Neural crest cell (in vitro differentiated cells): ENCODE measurements at places on chromosomes 5 and 9. TPM values are rescaled to one million over a fixed set of nuclear protein-coding genes. Genes with fewer than 3 reads are reported as not detected.

DNA sequence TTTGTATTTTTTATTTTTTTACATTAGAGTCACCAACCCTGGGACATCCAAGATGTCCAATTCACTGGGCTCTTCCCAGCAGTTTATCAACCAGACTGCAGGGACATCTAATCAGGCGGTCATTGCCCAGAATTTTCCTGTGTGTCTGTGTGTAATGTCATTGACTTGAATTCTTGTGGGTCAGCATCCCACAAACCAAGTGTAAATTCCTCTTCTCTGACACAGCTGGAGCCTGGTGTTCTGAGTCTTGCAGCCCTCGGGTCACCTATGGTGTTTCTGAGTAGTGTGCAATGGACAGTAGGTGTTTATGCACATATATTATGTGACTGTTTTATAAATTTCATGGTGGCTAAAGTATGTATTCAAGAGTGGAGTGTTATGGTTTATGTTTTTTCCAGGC is 815.7 kb downstream of the SEMA5A start:
- DNase-seq = no peak
- peaks cover 2% of the 10 kb centered on the region for H3K36me3 ChIP-seq
- no peak overlapping the region for H3K4me3 ChIP-seq
- no peaks in the 10 kb centered on the region for H3K27me3 ChIP-seq

DNA sequence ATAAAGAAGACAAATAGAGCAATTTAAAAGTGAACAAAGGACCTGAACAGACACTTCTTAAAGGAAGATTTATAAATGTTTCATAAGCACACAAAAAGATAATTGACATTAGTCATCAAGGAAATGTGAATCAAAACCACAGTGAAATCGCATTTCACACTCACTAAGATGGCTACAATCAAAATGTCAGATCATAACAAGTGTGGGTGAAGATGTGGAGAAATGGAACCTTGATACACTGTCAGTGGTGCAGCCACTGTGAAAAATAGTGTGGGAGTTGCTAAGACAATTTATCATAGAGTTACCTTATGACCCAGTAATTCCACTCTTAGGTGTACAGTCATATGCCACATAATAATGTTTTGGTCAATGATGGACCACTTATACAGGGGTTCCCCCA is 54.5 kb upstream of the HTR4 start:
- no peaks in the 10 kb centered on the region for H3K36me3 ChIP-seq
- no peak for DNase-seq
- H3K4me3 ChIP-seq = no peak overlapping the region
- H3K27me3 ChIP-seq = peaks cover 2% of the 10 kb centered on the region

SPINK6 gene
- not detected in 2 replicates for total RNA-seq

DNA sequence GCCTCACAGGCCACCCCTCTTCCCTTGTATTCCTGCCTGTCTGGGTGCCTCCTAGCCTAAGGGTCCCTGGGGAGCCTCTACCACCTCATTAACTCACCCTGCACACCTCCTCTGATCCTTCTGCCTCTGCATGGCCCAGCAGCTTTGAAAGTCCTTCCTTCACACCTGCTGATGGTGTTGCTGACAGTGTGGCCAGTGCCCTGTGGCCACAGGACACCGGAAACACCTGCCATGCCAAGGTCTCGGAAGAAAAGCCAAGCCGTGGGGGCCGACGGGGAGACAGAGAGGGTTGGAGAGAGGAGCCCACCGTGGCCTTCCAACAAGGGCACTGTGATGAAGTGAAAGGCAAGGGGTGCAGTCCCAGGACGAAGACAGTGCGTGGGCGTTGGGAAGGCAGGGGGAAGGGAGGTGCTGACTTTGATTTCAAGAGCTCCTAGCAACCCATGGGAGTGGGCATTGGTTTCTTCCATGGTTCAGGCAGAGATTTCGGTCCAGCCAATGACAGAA is 4.1 kb downstream of the BTNL9 start:
- no peak for DNase-seq
- no peaks in the 10 kb centered on the region for H3K36me3 ChIP-seq

DNA sequence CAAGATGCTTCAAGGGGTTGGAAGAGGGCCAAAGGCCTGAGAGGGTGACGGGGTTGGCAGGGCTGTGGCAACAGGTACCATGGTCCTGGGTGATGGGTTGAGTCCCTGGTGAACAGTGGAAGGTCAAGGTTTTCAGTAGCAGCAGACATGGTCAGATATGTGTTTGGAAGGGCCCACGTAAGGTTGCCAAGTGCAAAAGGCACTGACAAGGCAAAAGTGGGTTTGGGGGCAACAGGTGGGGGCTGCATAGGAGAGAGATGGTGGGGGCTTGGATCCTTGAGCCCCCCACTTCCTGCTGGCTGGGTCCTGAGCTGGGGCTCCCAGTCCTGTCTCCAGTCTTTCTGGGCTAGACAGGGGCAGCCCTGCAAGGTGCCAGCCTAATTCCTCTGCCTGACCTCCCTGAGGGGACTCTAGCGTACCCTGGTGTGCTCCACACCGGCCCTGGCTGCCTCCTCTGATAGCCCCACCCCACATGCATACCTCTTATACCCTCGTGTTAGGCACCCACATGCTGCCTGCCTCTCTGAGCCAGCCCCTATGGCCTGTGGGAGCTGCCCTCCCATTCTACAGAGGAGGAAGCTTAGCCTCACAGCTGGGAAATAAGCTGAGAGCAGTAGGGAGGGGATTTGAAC is 20.9 kb upstream of the NSD1 start:
- no peak overlapping the region for H3K27ac ChIP-seq
- no peaks in the 10 kb centered on the region for H3K36me3 ChIP-seq
- no peak for DNase-seq
- no peaks in the 10 kb centered on the region for H3K27me3 ChIP-seq
- no peak overlapping the region for H3K4me3 ChIP-seq

DNA sequence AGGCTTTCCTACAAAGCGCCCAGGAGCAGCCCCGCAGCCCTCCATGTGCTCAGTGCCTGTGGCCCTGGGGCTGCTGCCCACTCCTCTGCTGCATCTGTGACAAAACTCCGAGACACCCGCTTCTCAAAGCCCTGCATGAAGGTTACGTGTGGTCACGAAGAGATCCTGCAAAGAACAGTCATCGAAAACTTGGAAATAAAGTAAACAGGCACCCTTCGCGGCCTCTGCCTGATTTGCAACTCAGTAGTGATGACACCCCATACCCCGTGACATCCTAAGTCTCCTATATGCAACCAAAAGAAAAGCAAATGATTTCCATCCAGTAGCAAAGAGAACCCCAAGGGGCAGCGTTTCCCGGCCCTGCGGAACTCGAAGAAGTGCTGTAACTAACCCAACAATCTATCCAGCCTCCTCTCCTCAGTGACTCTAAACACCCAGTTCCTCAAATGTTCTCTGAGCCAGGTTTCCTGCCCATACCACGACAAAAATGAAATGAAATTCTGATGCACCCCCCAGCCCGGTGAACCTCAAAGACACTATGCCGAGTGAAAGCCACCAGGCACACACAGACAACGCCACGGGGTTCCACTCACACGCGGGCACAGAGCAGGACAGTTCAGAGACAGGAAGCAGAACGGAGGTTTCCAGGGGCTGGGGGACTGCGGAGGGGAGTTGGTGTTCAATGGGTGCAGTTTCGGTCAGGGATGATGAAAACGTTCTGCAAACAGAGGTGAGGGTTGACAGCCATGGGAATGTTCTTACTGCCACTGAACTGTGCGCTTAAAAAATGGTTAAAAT is 19.0 kb downstream of the NACC2 start:
- H3K36me3 ChIP-seq = no peaks in the 10 kb centered on the region
- no peaks in the 10 kb centered on the region for H3K4me1 ChIP-seq
- no peak for DNase-seq
- no peaks in the 10 kb centered on the region for H3K27me3 ChIP-seq
- no peak overlapping the region for H3K4me3 ChIP-seq
- no peak overlapping the region for H3K27ac ChIP-seq

MED22 gene
- total RNA-seq = 69.7 and 70.6 TPM in 2 replicates

DNA sequence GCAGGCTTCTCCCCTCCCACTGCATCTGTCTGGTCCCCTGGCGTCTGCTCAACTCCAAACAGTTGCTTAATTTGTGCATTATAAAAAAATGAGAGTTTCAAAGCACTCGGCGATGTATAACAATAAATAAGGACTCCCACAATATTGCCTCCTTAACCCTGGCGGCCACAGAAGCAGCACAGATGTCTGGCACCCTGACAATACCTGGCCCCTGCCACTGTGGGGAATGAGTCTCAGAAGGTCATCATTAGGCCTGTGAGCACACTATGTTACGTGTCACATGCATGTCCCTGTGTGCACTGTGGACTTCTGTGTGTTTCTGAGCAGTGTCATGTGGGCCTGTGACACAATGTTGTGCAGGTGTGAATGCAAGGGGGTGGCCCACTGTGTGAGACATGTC is 236.5 kb downstream of the PBX3 start:
- no peaks in the 10 kb centered on the region for H3K4me1 ChIP-seq
- H3K4me3 ChIP-seq = no peak overlapping the region
- peaks cover 3% of the 10 kb centered on the region for H3K36me3 ChIP-seq

GRCh38 chr9:14031060-14031414 is 282.9 kb downstream of the NFIB start:
- no peak for DNase-seq
- no peaks in the 10 kb centered on the region for H3K36me3 ChIP-seq
- H3K4me1 ChIP-seq = peaks cover 18% of the 10 kb centered on the region
- H3K27ac ChIP-seq = no peak overlapping the region
